Mesothelial cell of epicardium (in vitro differentiated cells): ENCODE measurements at places on chromosomes 5 and 9. TPM values are rescaled to one million over a fixed set of nuclear protein-coding genes. Genes with fewer than 3 reads are reported as not detected.

- no peak for DNase-seq
These were observed 34.2 kb downstream of the ASS1 start for GRCh38 chr9:130478736-130479575.

DNA sequence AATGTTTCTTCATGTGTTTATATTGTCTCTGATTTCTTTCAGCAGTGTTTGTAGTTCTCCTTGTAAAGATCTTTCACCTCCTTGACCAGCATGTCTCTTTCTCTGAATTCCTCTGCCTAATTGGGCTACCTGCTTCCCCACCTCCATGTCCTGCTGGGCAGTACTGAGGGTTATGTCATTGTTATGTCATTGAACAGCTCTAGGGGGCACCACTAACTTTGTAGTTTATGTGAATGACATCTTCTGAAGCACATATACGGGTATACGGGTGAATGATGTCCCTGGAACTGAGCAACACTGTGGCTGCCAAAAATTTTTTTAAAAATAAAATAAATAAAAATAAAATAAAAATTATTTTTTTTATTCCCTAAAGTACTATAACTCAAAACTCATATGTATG lies 16.9 kb upstream of the SNCAIP start:
- DNase-seq = no peak

GRCh38 chr9:113509463-113509862 lies 45.9 kb downstream of the RGS3 start:
- no peak for DNase-seq

DNA sequence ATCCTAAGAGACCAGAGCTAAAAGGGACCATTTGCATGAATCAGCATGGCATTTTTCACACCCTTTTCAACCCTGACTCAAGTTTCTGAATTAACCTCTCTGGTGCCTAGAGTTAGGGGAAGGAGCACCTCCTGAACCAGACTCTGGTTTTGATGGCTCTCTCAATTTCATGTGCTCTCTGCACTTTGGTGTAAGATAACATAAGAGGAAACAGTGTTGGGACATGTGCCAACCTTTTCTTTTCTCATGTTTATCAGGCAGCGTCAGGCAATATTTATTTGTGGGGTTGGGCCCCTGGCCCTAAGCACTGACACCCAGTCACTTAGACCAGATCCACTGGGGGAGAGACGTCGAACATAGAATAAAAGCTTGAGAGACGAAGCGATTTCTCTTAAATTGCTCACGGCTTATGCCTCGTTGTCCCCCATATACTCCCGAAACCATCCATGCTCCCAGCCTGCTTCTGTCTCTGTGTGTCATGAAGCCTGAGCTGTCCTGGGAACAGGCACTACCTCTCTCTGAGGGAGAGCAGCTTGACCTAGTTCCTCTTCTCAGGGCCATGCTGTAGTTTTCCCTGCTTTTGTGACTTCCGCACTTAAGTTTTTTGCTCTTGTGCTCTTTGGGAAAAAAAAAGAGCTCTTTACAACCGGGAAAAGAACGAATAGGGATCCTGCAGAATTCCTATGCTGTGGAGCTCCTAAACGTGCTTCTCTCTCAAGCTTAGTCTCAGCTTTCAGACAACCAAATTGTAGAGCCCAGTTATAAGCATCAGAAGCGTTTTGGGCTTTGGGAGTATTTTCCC lies 195.7 kb downstream of the NR3C1 start:
- no peak for DNase-seq

- no peak for DNase-seq
These were observed 39.8 kb upstream of the DAP start for GRCh38 chr5:10800852-10801251.

DNA sequence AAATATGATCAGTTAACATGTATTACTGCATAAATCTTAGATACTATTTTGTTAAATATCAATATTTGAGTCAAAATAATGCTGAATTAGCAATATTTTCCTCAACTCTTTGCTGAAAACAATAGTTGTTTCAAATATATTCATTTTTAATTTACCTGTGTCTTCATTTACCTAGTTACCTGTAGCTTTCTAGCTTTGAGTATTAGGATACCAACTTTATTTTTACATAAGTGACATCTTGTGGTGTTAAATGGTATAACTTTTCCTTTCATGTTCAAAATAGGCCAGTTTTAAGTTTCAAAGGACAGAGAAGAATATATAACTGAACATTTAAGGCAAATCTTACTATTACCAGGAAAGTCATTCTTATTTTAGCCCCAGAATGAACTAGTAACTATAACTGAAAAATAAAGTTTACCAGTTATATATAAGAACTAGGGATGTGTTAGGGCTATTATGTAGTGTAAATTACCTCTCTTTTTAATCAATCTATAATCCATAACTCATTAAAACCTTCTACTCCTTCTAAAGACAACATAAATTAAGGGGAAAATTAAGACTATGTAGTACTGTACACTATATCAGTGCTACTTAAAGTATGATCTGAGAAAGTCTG lies 25.3 kb downstream of the AP3B1 start:
- no peak for DNase-seq

DNA sequence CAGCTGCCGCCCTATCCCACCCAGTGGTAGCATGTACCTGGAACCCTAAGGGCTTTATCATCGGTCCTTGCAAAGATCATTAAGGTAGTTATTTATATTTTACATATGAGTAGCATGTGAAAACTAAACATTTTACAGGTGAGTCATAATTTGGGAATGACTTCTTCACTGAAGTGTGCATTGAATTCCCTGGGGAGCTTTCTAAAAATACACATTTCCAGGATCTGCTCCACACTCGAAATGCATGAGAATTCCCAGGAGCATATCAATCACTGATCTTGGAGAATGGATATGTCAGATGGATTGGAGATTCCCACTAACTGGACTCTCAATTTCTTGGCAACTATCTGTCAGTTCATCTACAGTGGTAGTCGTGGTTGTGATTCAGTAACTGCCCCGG lies 717.5 kb downstream of the IRX1 start:
- no peak for DNase-seq

GRCh38 chr5:146369691-146370090 lies 31.1 kb downstream of the POU4F3 start:
- DNase-seq = no peak

DNA sequence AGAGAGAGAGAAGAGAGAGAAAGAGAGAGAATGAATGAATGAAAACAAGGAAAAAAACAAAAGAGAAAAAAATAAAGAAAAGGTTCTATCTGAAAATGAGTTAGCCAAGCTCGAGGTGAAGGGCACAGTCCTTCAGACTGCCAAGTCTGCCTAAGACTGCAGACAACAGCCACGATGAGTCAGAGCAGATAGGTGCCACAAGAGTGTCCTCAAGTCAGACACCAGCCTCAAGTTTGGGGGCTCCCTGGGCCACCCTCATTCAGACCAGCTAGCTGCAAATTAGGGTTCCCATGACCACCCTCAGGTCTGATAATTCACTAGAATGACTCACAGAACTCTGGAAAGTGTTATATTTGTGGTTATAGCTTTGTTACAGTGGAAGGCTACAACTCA lies 13.9 kb upstream of the HABP4 start:
- no peak for DNase-seq

GRCh38 chr9:35237311-35237710 lies 75.5 kb downstream of the UNC13B start:
- DNase-seq = no peak

GRCh38 chr5:78405829-78406750 lies 45.7 kb downstream of the SCAMP1 start:
- no peak for DNase-seq

DNA sequence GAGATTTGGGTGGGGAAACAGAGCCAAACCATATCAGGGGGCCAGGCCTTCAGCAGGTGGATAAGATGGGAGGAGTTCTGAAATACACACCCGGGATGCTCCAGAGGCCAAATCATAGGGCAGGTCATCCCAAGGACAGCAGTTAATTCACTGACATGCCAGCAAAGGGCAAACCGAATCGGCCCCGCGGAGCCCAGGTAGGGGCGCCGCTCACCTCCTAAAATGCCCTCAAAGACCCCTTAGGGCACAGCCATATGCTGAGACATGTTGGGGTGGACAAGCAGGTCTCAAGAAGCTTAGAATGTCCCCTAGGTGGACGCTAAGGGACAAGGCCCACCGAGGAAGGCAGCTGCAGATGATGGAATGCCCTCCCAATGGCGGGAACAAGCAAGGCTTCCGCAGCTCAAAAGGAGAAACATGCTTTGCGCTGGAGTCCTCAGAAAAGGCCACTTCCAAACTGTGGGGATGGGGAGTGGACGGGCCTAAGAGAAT lies 144.9 kb downstream of the ERCC6L2 start:
- DNase-seq = no peak

DNA sequence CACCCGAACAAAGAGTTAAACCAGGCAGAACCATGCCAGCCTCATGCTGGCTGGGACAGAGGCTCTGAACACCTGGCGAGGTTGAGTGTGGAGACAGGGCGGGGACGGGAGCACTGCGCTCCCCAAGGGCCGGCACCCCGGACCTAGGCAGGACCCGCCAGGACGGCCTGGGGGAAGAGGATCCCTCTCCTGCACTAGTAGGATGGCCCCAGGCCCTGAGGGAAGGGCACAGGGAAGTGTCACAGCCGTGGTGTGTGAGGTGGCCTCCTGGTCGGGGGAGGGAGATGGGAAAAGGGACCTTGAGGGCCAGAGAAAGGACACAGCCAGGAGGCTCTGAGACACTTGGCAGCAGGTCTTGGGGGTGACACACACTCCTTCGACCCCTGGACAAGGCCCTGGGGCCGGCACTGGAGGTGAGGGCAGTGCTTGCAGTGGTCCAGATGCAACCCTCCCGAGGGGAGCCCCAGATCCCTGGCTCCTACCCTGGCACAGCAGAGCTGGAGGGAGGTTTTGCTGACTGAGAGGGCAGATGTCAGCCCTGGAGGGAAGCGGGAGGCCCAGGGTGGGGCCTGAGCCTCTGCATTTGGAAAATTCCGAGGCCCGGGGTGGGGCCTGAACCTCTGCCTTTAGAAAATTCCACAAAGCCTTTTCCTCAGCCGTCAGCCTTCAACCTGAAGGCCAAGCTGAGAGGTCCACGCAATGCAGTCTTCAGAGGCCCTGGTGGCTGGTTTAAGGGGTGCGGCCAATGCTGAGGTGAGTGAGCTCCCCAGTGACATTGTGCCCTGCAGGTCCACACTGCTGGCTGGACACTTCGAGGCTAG lies 24.8 kb upstream of the TERT start:
- no peak for DNase-seq

DNA sequence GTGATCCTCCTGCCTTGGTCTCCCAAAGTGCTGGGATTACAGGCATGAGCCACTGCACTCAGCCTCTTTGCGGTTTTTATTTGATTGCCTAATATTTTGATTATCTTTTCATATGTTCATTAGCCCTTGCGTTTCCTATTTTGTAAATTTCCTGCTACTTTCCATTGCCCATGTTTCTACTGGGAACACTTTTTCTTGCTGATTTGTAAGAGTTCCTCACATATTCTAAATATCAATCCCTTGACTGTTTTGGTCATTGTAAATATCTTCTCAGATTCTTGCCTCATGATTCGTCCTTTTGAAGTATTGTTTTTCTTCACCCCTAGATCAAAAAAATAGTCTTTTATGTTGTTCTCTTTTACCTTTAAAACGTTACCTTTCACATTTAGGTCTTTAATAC lies 37.9 kb upstream of the TTC1 start:
- DNase-seq = no peak

The ANKRD18A gene
- total RNA-seq = 0.36 to 1.6 TPM (median 0.92 TPM) in 3 replicates

The PURA gene
- 8.1 to 8.5 TPM (median 8.3 TPM) in 3 replicates for total RNA-seq

DNA sequence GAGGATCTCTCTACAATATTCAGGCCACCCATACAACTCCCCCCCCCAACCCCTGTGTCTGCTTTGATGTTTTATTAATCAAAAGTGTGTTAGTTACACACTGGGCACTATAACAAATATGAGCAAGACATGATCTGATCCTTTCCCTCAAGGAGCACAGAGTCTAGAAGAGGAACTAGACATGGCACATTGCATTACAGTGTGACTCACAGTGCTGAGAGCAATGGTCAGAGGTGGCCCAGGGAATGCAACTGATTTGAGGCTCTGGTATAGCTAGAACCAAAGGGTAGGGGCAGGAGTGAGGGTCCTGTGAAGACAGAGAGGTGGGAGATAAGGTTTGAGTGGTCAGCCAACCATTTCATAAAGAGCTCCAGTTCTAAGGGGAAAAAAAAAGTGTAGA lies 539.2 kb downstream of the ACTL7B start:
- DNase-seq = no peak

- DNase-seq = no peak
These were observed 367.4 kb downstream of the PSAT1 start for GRCh38 chr9:78664370-78664769.

GRCh38 chr5:16505140-16505891 lies 39.7 kb upstream of the ZNF622 start:
- no peak for DNase-seq

DNA sequence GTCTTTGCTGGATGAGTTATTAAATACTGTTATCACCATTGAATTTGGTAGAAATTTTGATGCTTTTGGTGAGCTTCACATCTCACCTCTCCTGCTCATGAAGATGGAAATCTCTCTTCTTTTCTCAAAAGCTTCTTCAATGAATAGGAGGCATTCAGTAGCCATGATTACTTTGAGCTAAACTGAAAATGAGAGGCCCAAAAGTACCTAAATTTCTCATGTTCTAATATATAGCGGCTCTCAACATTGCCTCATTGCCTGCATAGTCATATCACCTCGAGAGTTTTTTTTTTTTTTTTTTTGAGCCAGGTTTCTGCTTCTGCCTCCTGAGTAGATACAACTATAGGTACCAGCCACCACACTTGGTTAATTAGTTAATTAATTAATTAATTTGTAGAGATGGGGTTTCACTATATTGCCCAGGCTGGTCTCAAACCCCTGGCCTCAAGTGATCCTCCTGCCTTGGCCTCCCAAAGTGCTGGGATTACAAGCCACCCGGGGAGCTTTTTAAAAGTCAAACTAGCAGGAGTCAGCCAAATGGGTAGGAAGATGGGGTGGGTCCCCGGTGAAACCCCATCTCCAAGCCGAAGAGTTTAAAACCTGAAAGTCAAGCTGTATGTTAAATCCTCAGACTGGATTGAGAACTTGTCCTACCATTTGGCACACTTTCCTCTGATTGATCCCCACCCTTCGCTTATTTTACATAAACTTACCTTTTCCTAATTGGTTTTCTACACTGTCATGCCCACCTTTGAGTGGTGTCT lies 169.0 kb downstream of the DOCK2 start:
- no peak for DNase-seq

The CER1 gene
- total RNA-seq = 0.78 to 1.2 TPM (median 1.0 TPM) in 3 replicates

The PCDHA7 gene
- 4.2 to 5.5 TPM (median 4.5 TPM) in 3 replicates for total RNA-seq

- no peak for DNase-seq
These were observed 131.8 kb upstream of the FBN2 start for GRCh38 chr5:128669803-128670202.
